Common myeloid progenitor, CD34-positive (primary cell): ENCODE measurements at places on chromosomes 5 and 9.

DNA sequence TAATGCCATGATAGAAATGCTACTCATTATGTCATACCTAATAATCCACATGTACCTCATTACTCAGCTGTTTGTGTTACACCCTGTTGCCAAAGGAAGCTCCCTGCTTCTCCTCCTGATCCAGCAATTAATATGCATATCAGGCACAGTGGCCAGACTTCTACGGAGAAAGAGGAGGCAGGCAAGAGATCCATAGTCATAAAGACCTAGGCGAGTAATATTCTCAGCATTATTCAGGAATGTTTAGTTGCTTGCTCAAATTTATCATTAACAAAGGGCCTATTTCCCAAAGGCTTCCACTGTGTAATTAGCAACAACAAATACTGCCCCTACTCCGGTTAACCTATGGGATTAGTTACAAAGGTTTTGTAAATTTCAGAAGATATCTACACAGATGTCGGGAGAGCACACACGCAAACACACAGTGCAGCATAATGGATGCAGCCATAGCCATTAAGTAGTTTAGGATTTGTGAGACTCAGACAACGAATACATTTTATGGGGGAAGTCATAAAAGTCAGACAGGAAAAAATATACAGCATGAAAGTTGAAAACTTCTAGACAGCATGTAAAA, 192.6 kb downstream of the EFNA5 start:
- H3K36me3 ChIP-seq, result no peaks in the 10 kb centered on the region
- no peak overlapping the region for H3K4me3 ChIP-seq
- DNase-seq, result no peak
- H3K27me3 ChIP-seq, result no peaks in the 10 kb centered on the region
- H3K4me1 ChIP-seq, result no peaks in the 10 kb centered on the region

GRCh38 chr5:177446200-177447065, at the start of gene PRR7:
PRR7 (plus strand) TSS chr5:177446814; CDS start chr5:177455068, 8,254 bp downstream.
- DNase-seq, result peak; percentile 76
- H3K4me1 ChIP-seq, result no peaks in the 10 kb centered on the region
- H3K27ac ChIP-seq, result no peak within 1 kb of the TSS
- peak within 1 kb of the TSS; percentile 16 for H3K4me3 ChIP-seq
- H3K27me3 ChIP-seq, result no peaks in the 10 kb centered on the region

DNA sequence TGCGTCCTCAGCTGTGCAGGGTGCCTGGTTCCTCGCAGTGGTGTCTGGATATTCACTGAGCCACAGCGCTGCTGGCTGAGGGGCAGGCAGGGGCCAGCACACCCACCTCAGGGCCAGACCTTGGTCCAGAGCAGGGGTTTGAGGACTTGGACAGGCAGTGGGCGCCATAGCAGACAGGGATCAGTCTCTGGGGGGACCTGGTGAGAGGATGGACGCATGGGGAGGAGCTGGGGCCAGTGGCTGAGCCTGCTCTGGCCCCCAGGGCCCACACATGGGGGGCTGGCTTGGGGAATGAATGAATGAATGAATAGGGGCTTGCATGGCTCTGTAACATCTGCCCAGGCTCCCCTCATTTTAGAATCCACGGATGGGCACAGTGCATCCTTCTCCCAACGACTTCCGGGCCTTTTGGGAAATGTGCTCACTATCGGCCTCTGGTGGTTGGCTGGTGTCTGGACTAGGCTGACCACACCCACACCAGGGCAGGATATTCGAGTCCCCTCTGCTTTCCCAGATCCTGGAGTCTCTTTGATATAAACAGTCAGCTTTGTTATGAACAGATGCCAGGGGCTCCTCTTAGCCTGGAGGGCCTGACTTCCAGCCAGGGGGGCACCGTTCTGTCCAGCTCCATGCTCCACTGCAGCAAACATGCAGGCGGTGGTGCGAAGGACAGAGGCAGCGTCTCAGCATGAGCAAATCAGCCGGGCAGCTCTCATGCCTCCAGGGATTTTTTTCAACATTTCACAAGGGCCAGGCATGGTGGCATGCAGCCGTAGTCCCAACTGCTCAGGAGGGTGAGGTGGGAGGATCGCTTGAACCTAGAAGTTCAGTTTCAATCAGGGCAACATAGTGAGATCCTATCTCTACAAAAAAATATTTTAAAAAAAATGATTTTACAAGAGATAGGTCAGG, 62.6 kb downstream of the NEK6 start:
- H3K36me3 ChIP-seq, result peaks cover 80% of the 10 kb centered on the region
- H3K4me1 ChIP-seq, result peaks cover 20% of the 10 kb centered on the region
- no peaks in the 10 kb centered on the region for H3K27me3 ChIP-seq
- H3K27ac ChIP-seq, result no peak overlapping the region

GRCh38 chr9:123316053-123316718, 39.8 kb upstream of the CRB2 start:
- peaks cover 14% of the 10 kb centered on the region for H3K4me1 ChIP-seq
- H3K4me3 ChIP-seq, result no peak overlapping the region
- no peaks in the 10 kb centered on the region for H3K27me3 ChIP-seq
- no peak for DNase-seq
- no peaks in the 10 kb centered on the region for H3K36me3 ChIP-seq

- DNase-seq, result no peak
- H3K4me1 ChIP-seq, result no peaks in the 10 kb centered on the region
- H3K36me3 ChIP-seq, result peaks cover 2% of the 10 kb centered on the region
- H3K27me3 ChIP-seq, result no peaks in the 10 kb centered on the region
- no peak overlapping the region for H3K4me3 ChIP-seq
- no peak overlapping the region for H3K27ac ChIP-seq
These were observed 78.6 kb downstream of the FREM1 start for GRCh38 chr9:14831661-14832060.

- no peak for DNase-seq
- no peak overlapping the region for H3K27ac ChIP-seq
- H3K27me3 ChIP-seq, result no peaks in the 10 kb centered on the region
- no peaks in the 10 kb centered on the region for H3K4me1 ChIP-seq
- no peaks in the 10 kb centered on the region for H3K36me3 ChIP-seq
- no peak overlapping the region for H3K4me3 ChIP-seq
These were observed 44.5 kb downstream of the SPRY4 start for GRCh38 chr5:142280066-142281007.

GRCh38 chr9:94478755-94479730, 75.8 kb upstream of the PCAT7 start:
- no peak overlapping the region for H3K4me3 ChIP-seq
- H3K4me1 ChIP-seq, result no peaks in the 10 kb centered on the region
- DNase-seq, result no peak
- no peak overlapping the region for H3K27ac ChIP-seq
- H3K36me3 ChIP-seq, result no peaks in the 10 kb centered on the region

GRCh38 chr9:131289301-131290035, at the start of gene PLPP7:
PLPP7 (plus strand) TSS chr9:131289723; CDS start chr9:131289998, 275 bp downstream.
- peaks cover 8% of the 10 kb centered on the region for H3K4me1 ChIP-seq
- H3K36me3 ChIP-seq, result no peaks in the 10 kb centered on the region
- H3K4me3 ChIP-seq, result no peak within 1 kb of the TSS

- H3K4me3 ChIP-seq, result peak within 1 kb of the TSS; percentile 29
- peaks cover 6% of the 10 kb centered on the region for H3K4me1 ChIP-seq
- DNase-seq, result peak; percentile 59
- H3K27ac ChIP-seq, result no peak within 1 kb of the TSS
- peaks cover 74% of the 10 kb centered on the region for H3K27me3 ChIP-seq
These were observed at the start of gene SVEP1 for GRCh38 chr9:110579034-110579861. SVEP1 (minus strand) TSS chr9:110579741; CDS start chr9:110579543, 198 bp downstream.

- H3K27ac ChIP-seq, result no peak overlapping the region
- peaks cover 15% of the 10 kb centered on the region for H3K27me3 ChIP-seq
- H3K4me1 ChIP-seq, result no peaks in the 10 kb centered on the region
- no peak overlapping the region for H3K4me3 ChIP-seq
These were observed 210.1 kb upstream of the ZNF608 start for GRCh38 chr5:124956471-124957029.

DNA sequence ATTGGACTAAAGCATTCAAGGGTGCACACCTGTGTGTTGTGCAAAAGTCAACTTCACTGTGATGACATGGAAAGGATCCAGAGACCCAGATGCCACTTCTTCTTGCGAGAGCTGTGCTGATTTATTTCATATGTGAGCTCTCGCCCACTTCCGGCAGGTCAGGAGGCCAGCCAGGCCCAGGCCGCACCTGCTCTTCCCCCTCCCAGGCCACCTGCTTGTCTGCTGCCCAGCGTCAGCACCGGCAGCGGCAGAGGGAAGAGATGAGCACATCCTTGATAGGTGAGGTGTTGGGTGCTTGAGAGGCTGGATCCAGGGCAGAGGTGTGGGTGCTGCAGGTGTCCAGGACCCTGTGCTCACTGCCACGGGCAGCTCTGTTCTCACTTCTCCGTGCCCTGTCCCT, 242.9 kb downstream of the FANCC start:
- no peaks in the 10 kb centered on the region for H3K4me1 ChIP-seq
- no peak for DNase-seq
- no peaks in the 10 kb centered on the region for H3K27me3 ChIP-seq
- H3K36me3 ChIP-seq, result peaks cover 14% of the 10 kb centered on the region
- H3K27ac ChIP-seq, result no peak overlapping the region

GRCh38 chr9:22654833-22655232, 208.2 kb downstream of the DMRTA1 start:
- H3K4me1 ChIP-seq, result no peaks in the 10 kb centered on the region
- H3K4me3 ChIP-seq, result no peak overlapping the region
- H3K27ac ChIP-seq, result no peak overlapping the region
- H3K36me3 ChIP-seq, result no peaks in the 10 kb centered on the region
